ENCODE measurements at places on chromosomes 7 and 10.

DNA sequence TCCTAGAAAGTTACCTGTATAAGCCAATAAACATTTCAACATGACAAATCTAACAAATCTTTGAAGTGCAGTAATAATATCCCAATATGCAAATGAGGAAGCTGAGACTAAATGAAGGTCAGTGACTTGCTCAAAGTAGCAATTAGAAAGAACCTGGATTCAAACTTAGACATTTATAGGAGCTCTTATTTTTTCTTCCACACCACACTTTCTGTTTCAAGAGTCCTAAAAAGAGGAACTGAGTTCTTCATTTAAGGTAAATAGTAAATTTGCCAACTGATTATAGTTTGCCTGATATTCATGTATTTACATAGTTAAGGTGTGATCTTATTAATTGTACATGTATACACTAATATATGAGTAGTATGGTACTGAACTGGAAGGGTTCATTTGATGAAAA is 44.0 kb downstream of the KLHDC10 start:
- no peak for DNase-seq

- DNase-seq: no peak
Observed at GRCh38 chr10:126955934-126956711, 50.9 kb downstream of the DOCK1 start.

- DNase-seq: no peak
Observed at GRCh38 chr7:1986366-1987083, 246.2 kb downstream of the MAD1L1 start.

- no peak for DNase-seq
Observed at GRCh38 chr7:149855361-149856305, 17.5 kb downstream of the ZNF862 start.

DNA sequence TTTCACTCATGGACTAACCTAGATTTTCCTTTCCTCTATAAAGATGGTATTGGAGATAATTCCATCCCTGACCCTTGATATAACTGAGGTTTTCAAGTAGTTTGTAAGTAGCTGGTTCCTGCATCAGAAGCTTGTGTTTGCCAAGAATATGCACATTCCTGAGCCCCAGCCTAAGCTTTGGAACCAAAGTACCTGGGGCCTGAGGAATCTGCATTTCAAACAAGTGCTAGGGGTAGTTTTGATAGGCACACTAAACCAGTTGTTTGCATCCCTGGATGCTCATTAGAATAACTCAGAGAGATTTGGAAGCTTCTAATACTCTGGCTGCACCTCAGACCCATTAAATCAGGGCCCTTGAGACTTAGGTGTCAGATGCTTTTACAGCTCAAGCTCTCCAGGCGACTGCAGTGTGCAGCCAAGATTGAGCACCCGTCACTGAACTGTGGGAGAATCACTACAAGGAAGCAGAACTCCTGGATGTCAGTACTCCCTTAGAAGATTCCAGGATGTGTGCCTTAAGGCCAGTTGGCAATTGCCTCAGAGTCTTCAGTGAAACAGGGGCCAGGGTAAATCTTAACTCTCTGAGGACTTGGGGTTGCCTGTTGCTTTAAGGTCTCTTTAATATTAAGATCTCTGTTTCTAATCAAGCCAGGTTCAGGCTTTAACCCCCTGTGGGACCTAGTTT is 565.0 kb downstream of the REEP3 start:
- no peak for DNase-seq

DNA sequence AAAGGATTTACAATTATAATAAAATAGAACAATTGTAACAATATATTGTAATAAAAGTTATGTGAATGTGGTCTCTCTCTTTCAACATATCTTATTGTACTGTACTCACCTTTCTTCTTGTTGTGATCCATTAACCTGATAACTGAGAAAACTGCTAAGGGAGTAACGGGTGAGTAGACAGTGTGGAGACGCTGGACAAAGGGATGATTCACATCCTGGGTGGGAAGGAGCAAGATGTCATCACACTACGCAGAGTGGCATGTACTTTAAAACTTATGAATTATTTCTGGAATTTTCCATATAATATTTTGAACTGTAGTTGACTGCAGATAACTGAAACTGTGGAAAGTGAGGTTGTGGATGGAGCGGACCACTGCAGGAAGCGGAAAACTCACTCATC is 91.2 kb upstream of the PLPP4 start:
- DNase-seq: no peak

- no peak for DNase-seq
Observed at GRCh38 chr10:120517196-120517595, 60.2 kb downstream of the PLPP4 start.

GRCh38 chr7:132123773-132124172 is 452.5 kb downstream of the PLXNA4 start:
- no peak for DNase-seq

- DNase-seq: no peak
Observed at GRCh38 chr10:97514344-97514743, 15.6 kb downstream of the UBTD1 start.

- DNase-seq: no peak
Observed at GRCh38 chr7:28301148-28301641, 111.1 kb upstream of the CREB5 start.

GRCh38 chr7:72710983-72711382 is 117.0 kb downstream of the TYW1B start:
- DNase-seq: no peak

GRCh38 chr10:18868919-18869318 is 179.7 kb upstream of the MALRD1 start:
- DNase-seq: no peak

DNA sequence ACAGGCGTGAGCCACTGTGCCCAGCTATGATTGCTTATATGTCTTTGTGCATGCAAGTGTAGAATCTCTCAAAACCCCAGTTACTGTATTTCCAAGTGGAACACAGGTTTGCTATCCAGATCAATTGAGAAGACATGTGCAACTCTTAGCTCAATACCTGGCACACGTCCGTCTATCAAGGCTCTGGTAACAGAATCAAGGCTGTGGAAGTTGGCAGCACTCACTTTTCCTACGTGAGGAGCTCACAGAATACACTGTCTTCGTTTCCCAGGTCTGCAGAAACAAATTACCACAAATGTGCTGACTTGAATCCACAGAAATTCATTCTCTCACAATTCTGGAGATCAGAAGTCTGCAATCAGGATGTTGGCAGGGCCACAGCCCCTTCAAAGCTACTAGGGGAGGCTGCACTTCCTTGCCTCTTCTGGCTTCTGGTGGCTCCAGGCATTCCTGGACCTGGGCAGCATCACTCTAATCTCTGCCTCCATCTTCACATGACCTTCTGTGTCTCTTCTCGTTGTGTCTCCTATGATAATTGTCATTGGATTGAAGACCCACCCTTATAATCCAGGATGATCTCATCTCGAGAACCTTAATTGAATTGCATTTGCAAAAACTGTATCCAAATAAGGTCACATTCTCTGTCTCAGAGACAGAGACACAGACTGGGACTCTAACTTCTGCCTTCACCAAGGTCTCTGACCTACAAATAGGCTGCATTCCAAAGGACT is 84.8 kb upstream of the C7orf33 start:
- DNase-seq: no peak

DNA sequence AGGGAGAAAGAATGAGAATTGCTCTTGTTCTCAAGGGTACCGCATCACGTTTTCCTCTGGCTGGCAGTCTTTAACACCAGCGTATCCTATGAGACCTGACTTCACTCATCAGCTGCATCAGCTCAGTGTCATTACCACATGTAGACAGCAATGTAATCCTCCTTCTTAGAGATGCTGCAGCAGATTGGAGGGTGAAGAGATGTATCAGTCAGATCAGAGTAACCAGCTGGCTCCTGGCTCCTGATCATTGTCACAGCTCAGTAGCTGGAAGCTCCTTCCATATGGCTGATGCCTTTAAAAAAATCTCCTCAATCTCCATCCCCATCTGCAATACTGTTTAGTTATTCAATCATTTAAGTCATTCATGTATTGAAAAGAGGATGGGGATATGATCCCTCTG is 39.7 kb upstream of the EPHB6 start:
- no peak for DNase-seq

DNA sequence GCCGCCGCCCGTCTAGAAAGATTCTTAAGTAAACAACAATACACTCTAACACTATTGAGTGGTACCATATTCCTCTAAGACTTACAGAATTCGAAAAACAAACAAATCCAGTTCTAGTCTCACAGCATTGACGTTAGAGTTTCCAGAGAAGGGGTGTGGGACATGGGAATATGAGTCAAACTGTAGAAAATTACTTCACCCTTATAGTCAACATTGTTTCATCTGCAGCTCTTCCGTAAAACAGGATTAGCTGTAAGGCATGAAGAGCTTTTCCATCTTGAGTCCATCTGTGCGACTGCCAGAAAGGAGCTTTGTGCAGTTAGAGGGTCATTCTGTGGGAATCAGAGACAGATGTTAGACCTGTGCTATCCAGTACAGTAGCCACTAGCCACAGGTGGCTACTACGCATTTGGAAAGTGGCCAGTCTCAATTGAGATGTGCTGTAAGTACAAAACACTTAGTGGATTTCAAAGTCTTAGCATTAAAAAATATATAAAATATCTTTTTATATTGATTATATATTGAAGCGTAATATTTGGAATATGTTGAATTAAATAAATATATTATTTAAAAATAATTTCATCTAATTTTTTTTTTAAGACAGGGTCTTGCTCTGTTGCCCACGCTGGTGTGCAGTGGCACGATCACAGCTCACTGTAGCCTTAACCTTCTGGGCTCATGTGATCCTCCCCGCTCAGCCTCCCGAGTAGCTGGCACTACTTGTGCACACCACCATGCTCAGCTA is 79.8 kb upstream of the MPP7 start:
- no peak for DNase-seq

DNA sequence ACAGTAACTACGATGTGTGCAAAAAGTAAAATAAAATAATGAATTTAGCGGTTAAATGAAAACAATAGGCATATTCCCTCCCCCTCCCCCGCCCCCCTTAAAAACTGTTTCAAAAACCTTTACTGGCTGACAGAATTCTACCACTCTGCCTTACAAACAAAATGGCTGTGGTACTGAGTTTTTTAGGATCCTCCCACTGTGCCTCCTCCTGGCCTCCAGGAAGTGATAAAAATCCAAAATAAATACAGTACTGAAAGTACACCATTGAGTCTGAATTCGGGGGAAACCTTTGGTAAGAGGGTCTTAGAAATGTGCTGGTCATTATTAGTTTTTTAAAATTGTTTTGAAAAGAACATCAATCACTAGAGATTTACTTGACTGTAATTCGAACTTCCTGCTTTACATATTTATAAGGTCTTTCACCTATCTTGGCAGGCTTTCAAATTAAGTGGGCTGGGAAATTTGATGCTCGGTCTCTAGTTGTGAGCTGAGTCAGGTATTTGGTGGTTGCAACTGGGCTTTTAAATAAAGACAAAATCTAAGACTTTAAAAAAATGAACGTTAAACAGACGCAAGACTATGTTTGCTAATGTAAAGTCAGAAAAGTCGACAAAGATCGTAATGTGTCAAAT is 32.5 kb upstream of the EPC1 start:
- no peak for DNase-seq

DNA sequence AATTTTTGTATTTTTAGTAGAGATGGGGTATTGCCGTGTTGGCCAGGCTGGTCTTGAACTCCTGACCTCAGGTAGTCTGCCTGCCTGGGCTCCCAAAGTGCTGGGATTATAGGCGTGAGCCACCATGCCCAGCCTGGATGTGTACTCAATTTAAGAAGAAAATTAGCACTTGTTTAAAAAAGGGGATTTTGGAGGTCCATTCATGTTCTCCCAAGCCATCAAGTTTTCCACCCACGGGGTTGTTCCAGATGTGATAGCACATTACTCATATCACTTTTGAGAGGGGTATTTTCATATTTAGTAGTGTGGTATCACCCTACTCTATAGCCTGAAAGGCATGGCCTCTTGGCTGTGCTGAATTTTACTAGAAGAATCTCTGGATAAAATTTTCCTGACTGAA is 10.5 kb upstream of the SLC26A3 start:
- DNase-seq: peak; percentile 24

GRCh38 chr7:85172530-85172941 is 14.3 kb downstream of the SEMA3D start:
- no peak for DNase-seq
